Thoracic aorta (tissue), 2 donors: ENCODE measurements at places on chromosomes 7 and 10. TPM values are rescaled to one million over a fixed set of nuclear protein-coding genes. Genes with fewer than 3 reads are reported as not detected.

Gene ASZ1
- not detected for total RNA-seq

- no peak for DNase-seq
- H3K27ac ChIP-seq = peak overlapping the region; percentile 66
- H3K36me3 ChIP-seq = no peaks in the 10 kb centered on the region
- H3K4me3 ChIP-seq = no peak overlapping the region
These were observed 59.0 kb upstream of the HABP2 start for GRCh38 chr10:113493882-113494301.

DNA sequence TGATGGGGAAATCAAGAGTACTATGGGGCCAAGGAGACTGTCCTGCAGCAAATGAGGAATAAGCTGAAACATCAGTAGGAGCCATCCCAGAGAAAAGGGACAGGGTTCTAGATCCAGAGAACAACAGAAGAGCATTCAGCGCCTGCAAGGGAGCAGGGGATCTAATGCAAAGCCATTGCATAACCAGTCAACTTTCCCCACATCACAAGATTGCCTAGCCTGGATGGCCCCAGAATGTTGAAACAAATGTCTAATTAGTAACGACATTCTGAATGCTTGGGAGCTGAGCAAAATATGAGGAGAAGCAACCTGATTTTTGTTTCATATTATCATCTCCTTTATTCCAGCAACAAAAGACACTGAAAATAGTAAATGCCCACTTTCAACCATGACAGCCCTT, 2.7 kb upstream of the MPP7 start:
- H3K4me1 ChIP-seq = peaks cover 3% of the 10 kb centered on the region
- DNase-seq = no peak
- H3K4me3 ChIP-seq = no peak overlapping the region
- no peaks in the 10 kb centered on the region for H3K27me3 ChIP-seq
- no peaks in the 10 kb centered on the region for H3K36me3 ChIP-seq
- no peak overlapping the region for H3K27ac ChIP-seq

GRCh38 chr10:99125879-99126278, 109.8 kb downstream of the HPSE2 start:
- no peaks in the 10 kb centered on the region for H3K4me1 ChIP-seq
- H3K27me3 ChIP-seq = no peaks in the 10 kb centered on the region
- H3K4me3 ChIP-seq = no peak overlapping the region
- no peak overlapping the region for H3K27ac ChIP-seq
- DNase-seq = no peak
